ENCODE measurements at places on chromosomes 3 and 15. TPM values are rescaled to one million over a fixed set of nuclear protein-coding genes. Genes with fewer than 3 reads are reported as not detected.

Gene PIGZ
- total RNA-seq: 2.1 TPM

Gene RFT1
- total RNA-seq: 36.4 TPM

Gene XXYLT1
- 16.1 TPM for total RNA-seq

Gene CNTN4
- not detected for total RNA-seq

Gene GOLGB1
- 26.4 TPM for total RNA-seq

Measured in activated T-helper 2 cell treated with anti-CD3 and anti-CD28 coated beads, Interferon-gamma antibody, Interleukin-2, Interleukin-4, amounts not matched to agents 10 μg/mL and 5 μg/mL and 100 μg/mL, durations not matched to agents 14 hours and 24 hours and 36 hours (primary cell).